ENCODE measurements at places on chromosomes 11 and 22.

DNA sequence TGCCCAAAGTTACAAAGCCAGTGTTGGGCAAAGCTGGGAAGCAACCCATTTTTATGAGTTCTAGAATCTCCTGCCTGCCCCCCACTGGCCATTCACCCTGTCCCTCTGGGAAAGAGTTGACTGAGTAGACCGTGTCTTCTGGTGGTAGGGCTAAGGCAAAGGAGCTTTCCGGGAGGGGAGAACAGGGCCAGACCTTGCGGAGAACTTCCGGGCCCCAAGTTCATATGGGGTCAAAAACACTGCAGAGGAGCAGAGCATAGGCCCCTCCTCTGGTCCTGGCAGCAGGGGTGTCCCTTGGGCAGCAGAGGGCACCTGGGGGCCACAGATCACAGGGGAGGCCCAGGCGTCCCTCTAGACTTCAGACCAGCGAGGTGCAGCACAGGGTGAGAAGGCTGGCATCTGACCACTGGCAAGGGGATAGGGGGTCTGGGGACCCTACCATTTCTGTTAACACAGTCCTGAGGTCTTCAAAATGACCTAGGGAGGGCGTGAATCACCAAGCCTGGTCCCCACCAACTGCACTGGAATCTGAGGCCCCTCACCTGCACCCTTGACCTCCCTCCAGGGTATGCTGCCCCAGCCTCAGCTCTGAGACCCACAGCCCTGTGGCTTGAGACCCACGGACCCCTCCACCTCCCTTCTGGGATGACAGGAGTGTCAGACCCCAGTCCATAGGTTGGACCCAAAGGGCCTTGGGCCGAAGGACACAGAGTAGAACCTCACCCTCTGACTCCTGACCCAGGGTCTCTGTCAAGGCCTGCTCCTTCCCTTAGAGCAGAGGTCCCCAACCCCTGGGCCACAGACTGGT, 1.3 kb upstream of the ARAP1 start:
- DNase-seq = no peak

DNA sequence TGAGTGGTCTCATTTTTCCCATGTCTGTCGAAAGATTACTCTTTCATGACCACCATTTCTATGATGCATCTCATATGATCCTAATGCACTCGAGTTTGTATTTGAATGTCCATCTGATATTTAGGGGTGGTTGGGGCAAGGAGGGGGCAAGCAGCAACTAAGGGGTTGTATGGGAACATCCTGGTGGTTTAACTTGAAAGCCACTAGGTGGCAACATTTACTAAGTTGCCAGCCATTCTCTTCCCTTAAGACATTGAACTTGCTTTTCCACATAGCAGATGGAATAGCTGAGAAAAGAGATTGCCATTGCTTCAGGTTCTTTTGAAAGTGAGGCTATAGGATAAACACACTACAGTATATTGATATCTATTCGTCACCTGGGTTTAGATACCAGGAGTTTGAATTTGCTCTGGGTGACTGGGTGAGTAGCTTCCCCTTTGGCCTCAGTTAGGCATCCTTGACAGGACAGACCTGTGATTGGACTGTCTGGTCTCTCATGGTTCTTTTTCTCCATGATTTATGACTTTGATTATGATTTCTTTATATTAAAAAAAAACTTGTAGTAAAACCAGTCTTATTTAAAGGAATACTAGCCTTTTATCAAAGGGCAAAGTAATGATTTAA, 32.4 kb downstream of the NF2 start:
- no peak for DNase-seq

- DNase-seq = no peak
Measured at GRCh38 chr22:31680861-31681341, 18.9 kb upstream of the PISD start.

DNA sequence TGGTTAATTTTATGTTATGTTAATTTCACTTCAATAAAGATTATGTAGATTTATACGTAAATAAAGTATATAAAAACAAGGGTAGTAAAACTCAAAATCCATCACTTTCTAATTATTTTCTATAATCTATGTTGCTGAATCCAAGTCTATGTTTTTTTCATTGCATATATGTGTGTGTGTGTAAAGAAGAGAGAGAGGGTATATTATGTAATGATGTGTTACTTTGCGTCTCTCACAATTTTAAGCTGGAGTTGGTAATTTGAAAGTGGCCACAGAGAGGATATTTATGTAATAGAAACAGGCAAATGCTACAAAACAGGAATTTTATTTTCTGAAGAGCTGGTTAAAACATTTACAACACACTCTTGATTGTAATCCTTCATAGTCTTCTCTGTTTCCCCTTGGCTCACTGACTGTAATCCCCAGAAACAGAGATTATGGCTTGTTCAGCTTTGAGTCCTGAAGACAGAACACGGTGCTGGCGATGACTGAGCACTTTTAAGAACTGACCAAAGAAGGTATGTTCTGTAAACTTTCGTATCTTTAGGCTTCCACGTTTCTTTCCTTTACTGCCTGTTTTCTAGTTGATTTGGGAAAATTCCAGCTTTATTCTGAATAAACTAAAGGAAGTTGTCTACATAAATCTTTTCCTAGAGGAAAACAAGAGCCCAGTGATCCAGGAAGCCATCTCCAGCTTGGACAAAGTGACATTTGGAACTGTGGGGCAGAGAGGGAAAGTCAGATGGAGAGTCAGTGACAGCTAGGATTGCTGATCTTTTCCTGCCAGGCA, 43.6 kb downstream of the OR2AG2 start:
- no peak for DNase-seq

DNA sequence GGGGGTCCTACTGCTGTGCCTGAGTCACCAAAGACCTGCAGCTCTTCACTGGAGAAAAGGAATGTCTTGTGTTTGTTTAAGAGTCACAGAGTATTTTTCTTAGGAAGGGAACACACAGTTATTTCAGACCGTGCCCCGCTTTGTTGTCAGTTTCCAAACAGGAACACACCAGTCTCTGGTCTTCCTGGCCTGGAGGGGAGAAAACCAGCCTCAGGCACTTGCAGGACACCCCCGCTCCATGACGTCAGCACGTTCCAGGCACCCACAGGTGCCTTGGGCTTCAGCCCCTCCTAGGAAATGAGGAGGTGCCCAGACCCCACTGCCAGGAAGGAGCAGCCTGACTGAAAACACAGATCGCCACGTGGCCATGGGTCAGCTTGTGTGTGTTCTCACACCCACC, 5.4 kb downstream of the DEAF1 start:
- no peak for DNase-seq

- peak; percentile 9 for DNase-seq
Measured at GRCh38 chr22:31173386-31174145, 13.6 kb downstream of the RNF185 start.

DNA sequence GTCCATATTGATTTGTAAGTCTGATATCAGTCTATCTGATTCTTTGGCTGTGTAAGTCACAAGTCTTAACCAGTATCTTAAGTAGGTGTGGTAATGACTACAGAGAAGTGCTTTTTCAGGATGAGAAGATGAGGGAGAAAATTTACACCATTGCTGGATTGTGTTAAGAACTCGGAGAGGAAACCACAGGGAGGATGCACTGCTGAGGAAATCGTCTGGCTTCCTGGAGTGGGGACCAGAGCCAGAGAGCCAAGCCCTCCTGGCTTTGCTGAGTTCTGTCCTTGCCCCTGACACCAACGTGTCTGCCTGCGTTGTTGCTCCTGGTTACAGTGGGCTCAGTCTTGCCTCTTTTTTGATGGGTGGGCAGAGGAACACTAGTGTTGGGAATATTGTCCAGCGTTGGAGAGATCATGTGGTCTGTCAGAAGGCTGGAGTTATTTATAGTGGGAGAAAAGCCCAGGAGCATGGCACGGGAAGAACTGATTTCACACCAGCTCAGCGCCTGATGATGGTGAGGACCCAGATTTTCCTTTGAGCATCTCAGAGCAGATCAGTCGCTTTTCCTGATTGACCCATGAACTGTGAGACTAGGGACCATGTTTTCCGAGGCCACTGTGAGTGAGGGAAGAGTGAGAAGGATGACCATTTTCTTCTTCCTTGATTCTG, 29.6 kb downstream of the MARK2 start:
- DNase-seq = no peak

DNA sequence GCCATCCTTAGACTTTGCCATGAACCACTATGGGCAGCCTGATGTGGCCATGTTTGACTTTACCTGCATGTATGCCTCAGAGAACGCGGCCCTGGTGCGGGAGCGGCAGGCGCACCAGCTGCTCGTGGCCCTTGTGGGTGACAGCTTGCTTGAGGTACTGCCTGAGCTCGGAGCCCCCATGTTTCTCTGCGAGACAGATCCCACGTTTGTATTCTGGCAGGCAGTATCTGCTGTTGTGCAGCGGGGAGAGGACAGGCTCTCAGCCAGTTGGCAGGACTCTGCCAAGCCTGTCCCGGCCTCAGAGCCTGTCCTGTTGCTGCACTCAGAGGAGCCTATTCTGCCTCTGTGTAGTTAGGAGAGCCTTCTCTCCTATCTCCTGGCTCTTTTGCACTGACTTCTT, 109.9 kb downstream of the MICAL2 start:
- DNase-seq = no peak

- no peak for DNase-seq
Measured at GRCh38 chr11:131614631-131615030, 244.2 kb downstream of the NTM start.

DNA sequence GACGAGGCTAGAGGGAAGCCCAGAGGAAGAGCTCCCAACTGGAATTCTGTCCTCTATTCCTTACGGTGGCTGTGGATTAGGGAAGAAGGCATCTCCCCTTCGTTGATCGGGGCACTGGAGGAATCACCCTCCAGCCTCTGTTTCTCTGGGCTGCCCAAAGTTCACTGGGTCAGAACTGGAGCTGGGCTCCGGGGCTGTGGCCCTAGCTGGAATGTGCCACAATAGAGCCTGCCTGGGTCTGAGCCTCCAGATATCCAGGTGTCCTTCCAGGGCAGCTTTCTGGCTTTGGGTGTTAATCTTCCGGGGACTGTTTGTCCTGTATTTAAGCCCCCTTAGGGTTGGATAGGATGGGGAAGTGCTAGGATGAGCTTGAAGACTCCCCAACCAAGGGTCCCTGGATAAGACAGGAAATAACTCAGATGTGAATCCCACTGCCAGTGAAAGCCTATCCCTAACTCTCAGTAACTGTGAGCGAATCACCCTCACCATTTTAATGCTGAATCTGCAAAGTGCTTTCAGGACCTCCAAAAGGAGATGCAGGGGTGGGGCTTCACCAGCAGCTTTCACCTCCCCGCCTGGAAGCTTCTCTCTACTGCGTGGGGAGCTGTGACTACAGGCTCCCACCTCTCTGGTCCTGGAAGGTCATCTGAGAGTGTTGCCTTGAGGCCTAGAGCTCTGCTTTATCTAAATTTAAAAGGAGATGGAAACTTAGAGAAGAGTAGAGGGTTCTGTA, 9.5 kb downstream of the YPEL4 start:
- no peak for DNase-seq

GRCh38 chr11:2789331-2789730, 89.5 kb upstream of the KCNQ1OT1 start:
- no peak for DNase-seq

DNA sequence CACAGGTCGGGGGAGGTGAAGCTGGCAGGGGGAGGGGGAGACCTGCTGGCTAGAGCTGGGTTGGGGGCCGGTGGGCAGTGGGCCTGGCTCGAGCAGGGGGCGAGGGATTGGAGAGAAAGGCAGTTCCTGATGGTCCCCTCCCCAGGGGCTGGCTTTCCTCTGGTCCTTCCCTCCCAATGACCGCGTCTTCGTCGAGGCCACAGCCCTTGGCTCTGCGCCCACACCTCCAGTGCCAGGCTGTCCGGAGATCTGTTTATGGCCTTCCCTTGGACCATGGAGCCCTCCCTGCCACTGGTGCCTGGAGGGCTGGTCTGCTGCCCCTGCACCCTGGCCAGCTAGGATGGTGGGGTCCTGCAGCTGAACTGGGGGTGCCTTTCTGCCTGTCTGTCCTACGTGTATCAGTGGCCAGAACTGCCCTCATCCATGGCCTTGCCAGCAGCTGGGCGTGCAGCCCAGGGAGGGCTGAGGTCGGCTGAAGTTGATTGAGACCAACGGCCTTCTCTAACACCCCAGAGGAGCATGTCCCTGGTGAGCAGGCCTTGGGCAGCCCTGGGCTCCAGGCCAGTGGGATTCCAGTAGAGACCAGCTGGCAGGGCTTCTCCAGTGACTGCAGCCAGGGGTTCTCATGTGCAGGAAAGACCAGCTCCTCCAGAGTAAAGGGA, 12.3 kb downstream of the TANGO2 start:
- DNase-seq = no peak

GRCh38 chr22:30553971-30554370, 7.4 kb upstream of the SEC14L6 start:
- no peak for DNase-seq

GRCh38 chr11:100561323-100561722, 125.8 kb upstream of the ARHGAP42 start:
- DNase-seq = no peak
